Central memory CD4-positive, alpha-beta T cell (primary cell): ENCODE measurements at places on chromosomes 1 and 21.

- DNase-seq = no peak
Observed at GRCh38 chr1:51620470-51620869, 3.6 kb downstream of the OSBPL9 start.

DNA sequence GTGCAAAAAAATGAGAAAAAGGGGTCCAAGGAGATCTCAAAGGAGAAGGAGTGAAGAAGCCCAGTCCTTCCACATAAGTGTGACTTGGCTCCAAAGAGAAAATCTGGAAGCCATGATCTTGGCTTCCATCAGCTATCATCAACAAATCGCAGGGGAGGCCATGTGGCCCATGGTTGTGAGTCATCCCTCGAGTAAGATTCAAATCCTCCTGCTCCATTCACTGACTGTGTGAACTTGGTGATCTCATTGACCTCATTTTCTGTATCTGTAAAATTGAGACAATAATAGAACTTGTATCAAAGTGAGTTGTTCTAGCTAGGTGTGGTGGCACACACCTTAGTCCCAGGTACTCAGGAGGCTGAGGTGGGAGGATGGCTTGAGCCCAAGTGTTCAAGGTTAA, 79.1 kb upstream of the OLIG2 start:
- no peak for DNase-seq

DNA sequence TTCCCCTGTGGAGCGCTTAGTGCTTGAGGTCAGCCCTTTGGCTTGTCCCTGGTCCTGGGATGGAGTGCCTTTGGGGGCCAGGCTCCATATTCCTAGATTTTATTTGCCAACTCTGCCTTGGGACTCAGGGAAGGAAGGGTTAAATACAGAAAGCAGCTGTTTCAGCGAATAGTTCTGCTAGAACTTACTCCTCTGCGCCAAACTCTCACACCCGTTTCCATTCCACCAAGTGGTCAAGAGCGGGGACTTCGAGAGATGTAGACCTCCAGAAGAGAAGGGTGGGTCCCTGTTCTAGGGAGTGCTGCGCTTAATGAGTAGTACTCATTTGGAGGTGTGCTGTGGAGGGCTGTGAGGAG, 704 bp upstream of the TOMM40L start:
- no peak for DNase-seq

DNA sequence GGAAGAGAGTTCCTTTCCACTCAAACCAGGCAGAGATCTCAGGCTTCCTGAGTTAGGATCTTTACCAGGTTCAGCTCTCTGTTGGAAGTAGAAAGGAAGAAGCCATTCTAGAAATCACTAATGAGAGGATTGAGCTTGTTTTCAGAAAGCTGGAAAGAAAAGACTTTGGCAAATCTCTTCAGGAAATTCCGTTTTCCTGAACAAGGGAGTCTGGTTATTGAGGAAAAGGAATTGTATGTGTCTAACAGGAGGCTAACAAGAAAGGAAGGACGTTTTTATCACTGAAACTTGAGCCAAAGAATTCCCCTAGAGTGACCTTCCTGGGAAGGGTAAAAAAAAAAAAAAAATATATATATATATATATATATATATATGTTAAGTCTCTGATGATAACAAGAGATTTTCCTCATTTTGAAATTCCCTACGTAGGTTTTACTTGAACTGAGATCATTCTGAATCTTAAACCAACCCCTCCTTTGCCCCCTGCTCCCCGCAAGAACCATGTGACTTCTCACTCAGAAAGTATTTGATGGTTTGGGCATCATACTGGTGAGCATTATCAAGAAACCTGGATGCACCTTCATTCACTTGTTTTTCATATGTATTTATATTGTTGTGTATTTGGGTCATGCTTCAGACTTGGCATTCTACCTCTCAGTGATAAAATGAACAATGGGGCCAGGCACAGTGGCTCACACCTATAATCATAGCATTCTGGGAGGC, 98.4 kb upstream of the BMP8A start:
- DNase-seq = no peak

DNA sequence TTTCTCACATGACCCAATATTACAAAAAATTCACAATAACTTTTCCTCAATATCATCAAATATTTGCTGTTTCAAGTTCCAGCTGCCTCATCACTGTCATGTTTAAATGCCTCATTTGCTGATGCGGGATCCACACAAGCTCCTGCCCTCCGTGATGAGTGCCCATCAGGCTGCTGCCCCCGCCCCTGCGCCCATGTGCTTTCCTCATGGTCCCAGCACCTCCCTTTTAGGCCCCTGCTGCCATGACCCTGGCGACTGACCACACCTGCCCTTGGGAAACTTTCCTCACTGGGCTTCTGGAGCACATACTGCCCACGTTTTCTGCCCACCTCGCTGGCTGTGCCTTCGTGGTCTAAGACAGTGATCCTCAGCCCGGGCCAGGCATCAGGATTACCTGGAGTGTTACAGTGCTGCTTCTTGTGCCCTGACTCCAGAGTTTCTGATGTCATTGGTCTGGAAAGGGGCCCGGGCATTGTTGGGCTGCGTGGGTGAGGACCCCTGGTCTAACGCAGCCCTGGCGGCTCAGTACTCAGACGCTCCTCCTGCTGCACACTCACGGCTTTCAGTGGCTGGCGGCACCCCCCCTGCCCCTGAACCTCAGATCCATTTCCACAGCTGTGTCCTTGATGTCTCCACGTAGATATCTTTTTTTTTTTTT, 20.5 kb downstream of the PLEKHM2 start:
- no peak for DNase-seq

GRCh38 chr1:206050655-206051235, 2.2 kb upstream of the RHEX start:
- DNase-seq = peak; percentile 40

GRCh38 chr1:237124856-237125462, 83.0 kb downstream of the RYR2 start:
- DNase-seq = no peak

DNA sequence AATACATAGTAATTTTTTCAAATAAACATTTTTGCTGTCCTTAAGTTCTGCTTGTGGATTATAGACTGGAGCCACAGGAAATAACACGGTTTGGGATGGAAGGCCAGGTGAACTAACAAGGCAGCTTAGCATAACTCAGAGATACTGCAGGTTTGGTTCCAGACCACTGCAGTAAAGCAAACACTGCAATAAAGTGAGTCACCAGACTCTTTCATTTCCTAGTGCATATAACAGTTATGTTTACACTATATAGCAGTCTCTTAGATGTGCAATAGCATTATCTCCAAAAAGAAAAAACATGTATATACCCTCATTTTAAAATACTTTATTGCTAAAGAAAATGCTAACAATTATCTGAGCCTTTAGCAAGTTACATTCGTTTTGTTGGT, 22.0 kb downstream of the LRRC42 start:
- no peak for DNase-seq

DNA sequence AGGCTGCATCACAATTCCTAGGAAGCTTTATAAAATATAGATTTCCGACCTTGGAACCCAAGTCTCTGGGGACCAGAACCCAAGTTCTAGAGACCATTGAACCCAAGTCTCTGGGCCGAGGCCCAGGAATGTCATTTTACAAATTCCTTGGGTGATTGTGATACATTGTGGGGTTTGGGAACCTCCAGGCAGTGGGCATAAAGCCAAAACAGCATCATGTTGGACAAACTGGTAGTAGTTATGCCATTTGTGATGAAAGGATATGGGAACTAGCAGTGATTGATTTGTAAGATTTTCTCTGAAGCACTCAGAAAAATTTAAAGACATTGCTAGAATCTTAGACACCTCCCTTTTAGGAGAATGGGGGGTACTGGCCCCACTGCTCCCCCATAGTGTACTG, 160.2 kb downstream of the HIVEP3 start:
- DNase-seq = no peak

- no peak for DNase-seq
Observed at GRCh38 chr1:57549300-57549699, 125.4 kb upstream of the DAB1 start.

GRCh38 chr1:113977906-113978305, 1.4 kb upstream of the OLFML3 start:
- no peak for DNase-seq

- peak; percentile 30 for DNase-seq
Observed at GRCh38 chr1:27356619-27357280, 10.0 kb downstream of the MAP3K6 start.
